Left cardiac atrium (tissue), 4 donors: ENCODE measurements at places on chromosomes 2 and 18. TPM values are rescaled to one million over a fixed set of nuclear protein-coding genes. Genes with fewer than 3 reads are reported as not detected.
A peak's percentile ranks its signal among the peaks of the same experiment; 100 is the strongest.

Gene RAB27B
- 1.0 TPM for total RNA-seq

Gene CRYGB
- total RNA-seq: not detected

Gene PNO1
- 15.6 TPM for total RNA-seq

Gene SERPINB2
- 0.37 TPM for total RNA-seq

Gene ASB18
- 2.7 TPM for total RNA-seq

Gene SH3RF3
- total RNA-seq: 8.8 TPM

Gene RGPD3
- total RNA-seq: 0.10 TPM

Gene BCL2
- 10.1 TPM for total RNA-seq

Gene SERPINB10
- total RNA-seq: not detected

Gene TMEM17
- total RNA-seq: 1.3 TPM

Gene FAM237A
- total RNA-seq: not detected

Gene KCNJ13
- total RNA-seq: not detected

Gene PLEK
- 7.3 TPM for total RNA-seq

DNA sequence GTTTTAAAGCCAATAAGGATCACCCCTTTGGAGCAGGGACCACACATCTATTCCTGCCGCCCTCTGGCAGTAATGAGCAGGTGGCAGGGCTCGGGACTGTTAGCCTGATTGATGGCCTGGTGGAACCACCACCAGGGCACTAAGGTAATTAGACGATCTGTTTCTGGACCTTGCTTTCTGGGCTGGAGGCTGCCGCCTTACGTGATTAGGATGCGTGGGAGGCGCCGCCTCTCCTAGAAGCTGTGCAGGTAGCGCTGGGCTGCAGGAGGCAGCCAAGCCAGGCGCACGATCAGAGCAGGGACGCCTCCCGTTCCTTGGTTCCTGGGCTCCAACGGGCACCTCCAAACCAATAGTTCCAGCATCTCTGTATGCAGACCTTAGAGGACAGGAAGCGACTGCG, 242.6 kb upstream of the RAB12 start:
- no peak for DNase-seq

DNA sequence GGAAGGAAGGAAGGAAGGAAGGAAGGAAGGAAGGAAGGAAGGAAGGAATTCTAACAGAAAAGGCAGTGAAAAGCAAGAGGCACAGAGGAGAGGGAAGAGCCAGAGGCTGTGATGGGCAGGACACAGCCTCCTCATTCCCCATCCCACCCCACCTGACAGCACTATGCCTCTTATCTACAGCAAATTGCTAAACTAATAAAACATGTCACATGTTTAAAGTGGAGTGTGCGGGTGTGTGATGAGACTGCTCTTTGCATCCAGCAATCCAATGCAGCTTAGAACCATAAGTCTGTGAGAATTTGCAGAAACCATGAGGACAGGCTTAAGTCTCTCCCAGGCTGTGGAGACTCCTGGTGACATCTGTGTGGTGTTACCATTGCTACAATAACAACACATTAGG, 108.4 kb upstream of the ALK start:
- no peak for DNase-seq

DNA sequence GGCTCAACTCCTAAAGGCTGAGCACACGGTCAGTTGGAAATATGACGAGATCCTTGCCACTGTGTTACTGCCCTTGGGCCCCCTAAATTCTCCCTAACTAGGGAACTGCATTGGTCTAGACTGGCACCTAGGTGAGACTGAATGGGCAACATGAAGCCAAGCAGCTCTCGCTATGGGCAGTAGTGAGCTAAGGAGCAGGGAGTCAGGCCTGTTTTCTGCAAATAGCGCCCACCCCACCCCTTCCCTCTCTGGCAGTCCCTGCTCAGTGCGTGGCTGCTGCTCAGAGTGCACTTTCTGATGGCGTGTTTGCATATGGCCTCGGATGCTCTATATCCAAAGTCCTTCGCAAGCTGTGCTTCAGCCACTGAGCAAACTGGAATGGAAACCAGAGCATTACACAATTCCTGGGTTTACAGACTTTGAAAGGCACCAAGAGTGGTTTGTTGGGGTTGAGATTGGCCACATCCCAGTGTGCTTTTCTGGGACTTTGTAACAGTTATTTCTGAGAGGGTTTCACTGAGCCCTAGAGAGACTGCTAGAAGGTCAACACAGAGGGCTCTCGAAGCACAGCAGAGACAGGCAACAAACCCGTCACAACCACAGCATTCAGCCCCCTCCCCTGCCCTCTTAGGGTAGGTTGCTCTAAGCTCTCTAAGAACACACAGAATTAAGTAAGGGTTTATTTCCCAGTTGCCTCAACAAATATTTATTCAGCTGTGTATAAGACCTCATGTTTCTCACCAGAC, 419.9 kb downstream of the STK39 start:
- DNase-seq: no peak

GRCh38 chr18:66438711-66439536, 165.0 kb downstream of the CDH19 start:
- no peak for DNase-seq

DNA sequence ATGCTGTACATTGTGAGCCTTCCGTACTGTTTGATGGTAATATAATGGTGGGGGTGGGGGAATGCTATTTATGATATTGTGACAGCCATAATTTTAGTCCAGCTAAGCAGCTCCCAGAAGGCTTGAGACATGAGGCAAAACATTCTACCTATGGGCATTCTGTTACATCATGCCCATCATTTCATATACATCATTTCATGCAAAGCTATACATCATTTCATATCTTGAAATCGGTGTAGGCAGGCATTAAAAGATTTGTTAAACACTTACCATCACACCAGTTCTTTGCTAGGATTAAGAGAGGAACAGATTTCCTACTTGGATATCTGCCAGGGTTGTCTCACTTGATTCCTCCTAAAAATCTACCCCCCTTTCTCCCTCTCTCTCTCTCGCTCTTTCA, 84.5 kb downstream of the COL5A2 start:
- DNase-seq: no peak

DNA sequence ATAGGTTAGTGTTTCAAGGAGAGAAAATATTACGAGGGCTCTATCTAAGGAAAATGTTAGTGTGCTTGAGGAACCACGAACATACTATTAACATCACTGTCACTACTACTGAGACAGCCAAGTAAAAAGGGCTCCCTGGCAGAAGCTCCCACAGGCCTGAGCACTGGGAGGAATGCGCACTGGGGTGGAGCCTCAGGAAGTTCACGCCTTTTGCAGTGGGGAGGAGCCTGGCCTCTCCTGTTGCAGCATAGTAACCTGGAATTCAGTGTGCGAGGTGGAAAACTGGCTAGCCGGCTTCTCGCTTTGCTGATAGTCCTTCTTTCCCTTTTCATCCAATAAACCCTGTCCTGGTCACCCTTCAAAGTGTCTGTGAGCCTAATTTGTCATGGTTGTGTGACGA, 250.3 kb downstream of the ERBB4 start:
- no peak for DNase-seq

DNA sequence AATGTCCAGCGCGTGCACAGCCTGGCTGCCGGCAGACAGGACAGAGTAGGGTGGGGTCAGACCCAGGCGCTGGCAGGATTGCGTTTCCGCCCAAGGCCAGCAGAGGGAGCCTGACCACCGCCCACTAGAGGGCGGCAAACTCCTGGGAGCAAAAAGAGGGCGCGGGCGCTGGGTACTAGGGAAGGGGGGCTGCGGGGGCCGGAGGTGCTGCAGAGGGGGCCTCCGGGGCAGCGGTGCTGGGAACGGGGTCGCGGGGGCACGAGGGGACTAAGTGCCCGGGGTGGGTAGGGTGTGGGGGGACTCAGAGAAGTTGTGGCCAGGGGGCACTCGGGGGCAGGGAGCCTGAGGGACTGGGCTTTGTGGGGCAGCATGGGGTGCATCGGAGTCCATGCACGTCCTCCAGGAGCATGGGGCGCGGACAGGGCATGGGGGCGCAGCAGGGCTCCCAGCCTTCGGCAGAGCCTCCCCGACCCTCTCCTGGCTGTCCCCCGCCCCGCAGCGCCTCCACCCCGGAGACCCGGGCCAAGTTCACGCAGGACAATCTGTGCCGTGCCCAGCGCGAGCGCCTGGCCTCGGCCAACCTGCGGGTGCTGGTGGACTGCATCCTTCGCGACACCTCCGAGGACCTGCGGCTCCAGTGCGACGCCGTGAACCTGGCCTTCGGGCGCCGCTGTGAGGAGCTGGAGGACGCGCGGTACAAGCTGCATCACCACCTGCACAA, 3.2 kb downstream of the TEKT4 start:
- DNase-seq: no peak

DNA sequence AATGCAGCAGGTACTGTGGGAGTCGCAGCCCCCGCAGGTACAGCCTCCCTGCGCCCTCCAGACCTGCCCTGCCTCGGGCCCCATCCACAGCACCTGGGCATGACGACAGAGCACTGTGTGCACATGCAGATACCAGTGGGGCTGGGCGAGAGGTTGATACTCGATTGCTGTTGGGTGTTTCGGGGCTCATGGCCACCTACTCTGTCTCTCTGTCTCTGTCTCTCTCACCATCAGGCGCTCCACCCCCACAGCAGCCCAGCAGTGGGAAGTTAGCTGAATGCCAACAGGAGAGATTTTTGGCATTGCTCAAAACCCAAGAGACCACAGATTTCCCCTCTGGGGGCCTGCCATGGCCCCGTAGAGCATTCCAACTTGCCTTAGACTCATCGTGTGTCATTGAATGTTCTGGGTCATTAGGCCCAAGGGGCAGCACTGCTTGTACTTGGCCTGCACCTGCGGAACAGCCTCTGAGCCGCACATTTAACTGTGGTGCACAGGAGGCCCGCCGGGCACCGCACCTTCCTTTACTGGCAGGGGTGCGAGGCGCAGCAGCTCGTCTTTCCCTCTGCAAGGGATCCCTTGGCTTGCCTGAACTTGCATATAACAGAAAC, 18.8 kb downstream of the KCNIP3 start:
- no peak for DNase-seq

GRCh38 chr2:131044075-131044756, 49.0 kb downstream of the FAM168B start:
- DNase-seq: no peak

GRCh38 chr2:172430678-172431077, 3.3 kb downstream of the ITGA6 start:
- DNase-seq: no peak

GRCh38 chr2:68817306-68817705, 53.9 kb downstream of the BMP10 start:
- DNase-seq: no peak

- no peak for DNase-seq
Observed at GRCh38 chr2:198004173-198004572, 199.8 kb downstream of the PLCL1 start.

- DNase-seq: peak; percentile 34
Observed at GRCh38 chr2:190781604-190782198, 98.9 kb upstream of the GLS start.

GRCh38 chr2:219520079-219520478, 5.8 kb downstream of the ASIC4 start:
- DNase-seq: no peak

DNA sequence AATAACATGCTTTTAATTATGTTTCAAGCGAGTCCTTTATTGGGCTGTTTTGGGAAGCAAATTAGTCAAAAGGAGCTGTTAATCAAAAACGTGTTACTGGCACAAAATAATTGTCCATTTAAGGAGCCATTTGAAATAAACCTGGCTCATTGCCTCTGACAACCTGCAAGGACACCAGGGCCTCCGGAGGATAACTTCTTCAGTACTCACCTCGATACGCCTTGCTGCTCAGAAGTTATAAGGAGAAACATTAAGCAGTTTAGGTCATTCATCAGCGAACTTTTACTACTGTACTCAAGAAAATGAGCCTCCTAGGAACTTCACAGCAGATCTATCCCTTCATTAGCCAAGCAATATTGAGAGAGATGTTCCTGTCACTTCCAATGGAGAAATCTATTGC, 1579.2 kb upstream of the ACVR2A start:
- DNase-seq: no peak

DNA sequence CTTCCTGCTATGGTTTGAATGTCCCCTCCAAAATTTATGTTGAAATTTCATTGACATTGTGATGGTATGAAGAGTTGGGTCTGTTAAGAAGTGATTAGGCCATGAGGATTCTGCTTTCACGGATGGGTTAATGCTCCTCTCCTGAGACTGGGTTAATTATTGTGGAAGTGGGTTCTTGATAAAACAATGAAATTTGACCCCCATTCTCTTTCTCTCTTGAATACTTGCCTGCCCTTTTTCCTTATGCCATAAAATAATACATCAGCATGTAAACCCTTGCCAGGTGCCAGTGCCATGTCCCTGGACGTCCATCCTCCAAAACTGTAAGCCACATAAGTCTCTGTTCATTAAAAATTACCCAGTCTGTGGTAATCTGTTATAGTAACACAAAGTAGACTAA, 352.8 kb downstream of the LRRTM4 start:
- no peak for DNase-seq

- no peak for DNase-seq
Observed at GRCh38 chr2:9552219-9553178, 3.1 kb downstream of the ADAM17 start.

- DNase-seq: no peak
Observed at GRCh38 chr2:65366595-65367125, 65.7 kb downstream of the SPRED2 start.

DNA sequence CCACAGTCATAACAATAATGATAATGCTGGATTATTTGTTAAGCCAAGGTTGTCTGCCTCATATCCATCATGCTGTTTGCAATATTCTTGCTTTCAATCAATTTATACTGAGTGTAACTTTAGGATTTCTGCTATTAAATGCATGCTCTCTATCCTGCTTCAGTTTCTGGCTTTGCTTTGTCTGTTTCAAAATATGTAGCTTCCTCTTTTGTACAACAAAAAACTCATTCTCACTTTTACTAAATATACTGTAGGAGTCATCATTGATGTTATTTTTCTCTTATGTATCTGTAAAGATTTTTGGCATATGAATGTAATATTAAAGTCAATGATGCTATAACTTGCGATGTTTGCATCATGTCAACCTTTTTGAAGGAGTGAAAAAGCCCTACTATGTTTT, 149.3 kb downstream of the GPD2 start:
- DNase-seq: no peak

DNA sequence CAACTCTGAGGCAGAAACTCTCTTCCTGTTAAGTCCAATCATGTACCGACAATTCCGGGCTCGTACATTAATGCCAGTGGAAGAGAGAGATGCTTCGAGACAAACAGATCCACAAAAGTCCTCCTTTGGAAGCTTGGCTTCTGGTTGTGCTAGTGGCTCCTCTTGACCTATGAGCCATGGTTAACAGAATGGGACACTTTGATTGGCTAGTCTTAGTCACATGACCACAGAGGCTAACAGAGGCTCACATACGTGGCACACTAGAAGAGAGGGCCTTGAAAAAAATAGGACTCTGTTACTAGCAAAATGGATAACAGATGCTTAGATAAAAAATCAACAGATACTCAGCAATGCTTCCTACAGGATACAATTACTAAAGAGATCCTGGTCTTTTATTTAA, 1211.9 kb upstream of the GYPC start:
- no peak for DNase-seq

DNA sequence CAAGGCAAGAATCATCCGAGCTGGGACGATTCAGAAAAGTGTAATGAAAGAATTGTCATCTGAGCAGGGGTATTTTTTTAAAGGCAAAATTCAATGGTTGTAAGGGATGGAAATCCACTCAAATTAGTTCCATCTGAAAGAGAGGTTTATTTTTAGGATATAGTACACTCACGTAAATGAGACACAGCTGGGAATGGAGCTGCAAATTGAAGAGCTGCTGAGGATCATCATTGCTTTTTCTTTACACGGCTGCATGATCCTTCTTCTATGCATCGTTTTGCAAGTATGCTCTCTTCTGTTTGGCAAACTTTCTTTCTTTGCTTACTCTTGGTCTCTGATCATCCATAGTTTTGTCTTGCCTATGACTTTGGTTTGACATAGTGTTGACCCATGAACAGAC, 27.4 kb upstream of the CUL3 start:
- no peak for DNase-seq

- DNase-seq: no peak
Observed at GRCh38 chr2:161265874-161266273, 42.4 kb upstream of the PSMD14 start.
